Stimulated activated CD8-positive, alpha-beta memory T cell treated with anti-CD3 and anti-CD28 coated beads, Interleukin-2, amount 100 ng/mL, for 48 hours (primary cell): ENCODE measurements at places on chromosomes 5 and 9.
A peak's percentile ranks its signal among the peaks of the same experiment; 100 is the strongest.

DNA sequence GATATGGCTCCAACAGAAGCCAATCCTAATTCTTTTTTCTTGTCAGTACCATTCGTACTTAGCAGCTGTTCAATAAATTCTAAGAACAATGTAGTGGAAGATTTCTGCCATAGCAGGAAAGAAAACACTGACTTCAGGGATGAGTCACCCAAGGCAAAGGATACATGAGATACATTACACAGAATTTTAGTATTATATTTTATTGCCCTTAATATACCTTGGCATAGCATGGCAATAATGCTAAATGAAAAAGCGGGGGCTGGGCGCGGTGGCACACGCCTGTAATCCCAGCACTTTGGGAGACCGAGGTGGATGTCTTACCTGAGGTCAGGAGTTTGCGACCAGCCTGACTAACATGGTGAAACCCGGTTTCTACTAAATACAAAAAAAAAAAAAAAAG lies 619.1 kb upstream of the DAB2 start:
- DNase-seq: no peak

- DNase-seq: no peak
These were observed 250.7 kb downstream of the GABRB2 start for GRCh38 chr5:161295721-161296250.

DNA sequence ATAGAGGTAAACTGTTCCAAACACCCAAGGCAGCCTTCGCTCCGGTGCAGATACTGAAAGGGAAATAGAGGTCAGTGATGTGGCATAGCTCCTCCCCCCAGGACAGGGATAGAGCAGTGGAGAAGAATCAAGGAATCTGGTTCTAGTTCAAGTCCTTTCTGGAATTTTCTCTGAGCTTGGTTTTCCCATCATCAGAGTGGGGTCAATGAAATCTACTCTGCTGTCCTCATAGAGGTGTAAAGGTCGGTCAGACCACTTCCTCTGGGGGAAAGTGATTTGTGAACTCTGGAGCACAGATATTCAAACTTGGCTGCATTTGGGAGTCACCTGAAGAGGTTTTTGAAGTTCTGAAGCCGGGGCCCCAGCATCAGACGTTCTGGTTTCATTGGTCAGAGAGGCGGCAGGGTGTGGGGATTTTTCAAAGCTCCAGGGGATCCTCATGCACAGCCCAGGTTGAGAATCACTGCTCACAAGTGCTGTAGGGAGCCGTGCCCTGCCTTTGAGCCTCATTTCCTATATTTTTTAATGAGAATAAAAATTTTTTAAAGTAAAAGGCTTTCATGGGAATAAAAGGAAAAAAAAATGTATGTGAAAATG lies 105.7 kb upstream of the RAD23B start:
- DNase-seq: no peak

DNA sequence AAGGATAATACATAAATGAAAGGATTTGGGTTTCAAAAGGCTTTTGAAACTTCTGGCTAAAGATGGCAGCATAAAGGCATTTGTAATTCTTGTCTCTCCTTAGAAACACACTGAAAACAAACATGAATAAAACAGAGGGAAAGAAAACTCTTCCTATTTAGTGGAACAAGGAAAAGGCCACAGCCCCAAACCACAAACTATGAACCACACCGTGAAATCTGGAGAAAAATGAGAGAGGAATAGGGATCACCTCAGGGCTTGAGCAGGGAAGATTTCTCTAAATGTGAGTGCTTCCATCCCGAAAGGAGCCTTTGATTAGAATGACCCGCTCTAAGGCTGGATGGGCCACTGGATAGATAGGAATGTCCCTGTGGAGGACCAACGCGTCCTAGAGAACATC lies 119.6 kb downstream of the SEC61B start:
- no peak for DNase-seq

DNA sequence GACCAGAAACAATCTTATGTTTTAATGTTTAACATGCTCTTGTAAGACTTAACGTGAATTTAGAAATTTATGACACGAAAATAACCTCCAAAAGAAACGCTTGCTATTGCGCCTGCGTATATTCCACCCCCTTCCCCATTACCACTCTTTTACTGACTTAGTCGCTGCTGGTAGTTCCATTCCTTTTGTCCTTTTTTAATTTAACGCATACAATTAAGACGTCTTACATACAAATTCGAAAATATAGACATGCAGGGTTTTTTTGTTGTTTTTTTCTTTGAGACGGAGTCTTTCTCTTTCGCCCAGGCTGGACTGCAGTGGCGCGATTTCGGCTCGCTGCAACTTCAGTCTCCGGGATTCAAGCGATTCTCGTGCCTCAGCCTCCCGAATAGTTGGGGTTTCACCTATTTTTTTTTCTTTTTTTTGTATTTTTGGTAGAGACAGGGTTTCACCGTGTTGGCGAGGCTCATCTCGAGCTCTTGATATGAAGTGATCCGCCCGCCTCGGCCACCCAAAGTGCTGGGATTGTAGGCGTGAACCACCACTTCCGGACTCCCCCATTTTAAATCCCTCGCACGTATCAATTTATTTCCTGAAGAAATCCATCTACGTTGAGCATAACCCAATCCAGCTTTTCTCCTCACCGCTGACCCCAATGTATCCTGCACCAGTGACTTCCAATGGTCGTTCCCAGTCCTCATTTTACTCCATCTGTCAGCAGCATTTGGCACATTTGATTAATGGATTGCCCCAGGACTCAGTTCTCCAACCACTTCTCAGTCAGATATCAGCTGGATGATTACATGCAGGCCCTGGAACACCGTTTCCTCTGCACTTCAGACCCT lies 684 bp upstream of the MED7 start:
- DNase-seq: peak; percentile 45

DNA sequence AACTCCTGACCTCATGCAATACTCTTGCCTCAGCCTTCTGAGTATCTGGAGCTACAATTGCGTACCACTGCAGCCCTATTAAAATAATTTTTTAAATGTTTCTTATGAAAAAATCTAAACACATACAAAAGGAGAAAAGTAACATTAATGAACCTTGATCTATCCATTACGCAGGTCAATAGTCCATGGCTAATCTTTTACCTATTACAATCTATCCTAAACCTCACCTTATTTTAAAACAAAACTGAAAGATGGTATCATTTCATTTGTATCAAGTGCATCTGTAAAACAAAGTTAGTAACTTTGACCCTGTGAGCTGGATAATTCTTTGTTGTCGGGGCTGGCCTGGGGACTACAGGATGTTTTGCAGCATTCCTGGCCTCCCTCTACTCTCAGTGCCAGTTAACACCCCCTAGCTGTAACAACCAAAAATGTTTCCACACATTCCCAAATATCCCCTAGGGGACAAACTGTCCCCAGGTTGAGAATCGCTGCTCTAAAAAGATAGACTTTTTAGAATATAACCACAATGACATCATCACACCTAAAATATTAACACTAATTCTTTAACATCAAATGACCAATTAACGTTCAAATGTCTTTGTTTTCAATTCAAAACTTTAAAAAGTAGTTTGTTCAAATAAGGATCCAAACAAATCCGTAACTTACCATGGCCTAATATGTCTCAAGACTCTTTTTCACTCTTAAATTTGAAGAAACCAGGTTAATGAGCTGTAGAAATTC lies 54.8 kb downstream of the RNF38 start:
- DNase-seq: no peak

GRCh38 chr5:112822456-112822855 lies 38.6 kb upstream of the SRP19 start:
- DNase-seq: no peak

GRCh38 chr5:40869384-40869783 lies 28.2 kb downstream of the CARD6 start:
- no peak for DNase-seq

DNA sequence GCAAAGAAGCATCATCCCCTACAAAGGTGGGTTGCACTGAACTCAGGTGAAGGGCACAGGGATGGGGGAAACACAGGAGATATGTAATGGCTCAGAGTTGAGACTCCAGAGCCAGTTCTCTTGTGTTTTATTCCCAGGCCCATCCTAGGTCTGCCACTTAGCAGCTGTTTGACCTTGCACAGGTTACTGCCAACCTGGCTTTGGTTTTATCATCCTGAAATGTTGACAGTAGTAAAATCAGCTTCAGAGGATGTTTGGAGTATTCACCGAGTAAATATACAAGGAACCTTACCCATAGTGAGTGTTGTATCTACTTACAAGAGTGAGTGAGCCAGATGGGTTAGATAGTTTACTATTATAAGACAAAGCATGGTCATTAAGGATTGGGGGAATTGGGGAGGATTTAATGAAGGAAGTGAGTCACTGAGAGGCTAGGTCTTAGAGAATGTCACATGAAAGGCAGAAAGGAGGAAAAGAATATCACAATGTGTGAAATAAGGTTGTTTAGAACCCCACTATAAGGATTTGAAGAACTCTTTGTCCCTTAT lies 141.3 kb downstream of the MAN2A1 start:
- no peak for DNase-seq

DNA sequence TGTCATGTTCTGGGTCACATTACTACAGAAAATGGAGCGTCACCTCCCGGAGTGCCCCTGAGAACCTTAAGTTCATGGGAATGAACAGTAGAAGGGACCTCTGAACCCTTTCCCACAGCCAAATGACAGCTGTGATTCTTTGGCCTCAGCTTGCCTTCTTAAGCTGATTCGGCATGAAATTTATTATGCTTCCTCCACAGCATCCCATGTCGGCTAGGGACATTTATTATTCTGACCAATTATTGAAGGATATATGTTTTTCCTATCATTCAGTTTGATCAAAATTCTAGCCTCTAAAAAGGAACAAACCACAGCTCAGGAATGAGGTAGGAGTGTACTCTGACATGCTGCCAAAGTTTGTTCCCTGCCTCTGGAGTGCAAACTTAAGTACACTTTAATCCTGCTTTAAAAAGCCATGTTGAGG lies 440.6 kb downstream of the CETN3 start:
- DNase-seq: no peak

GRCh38 chr9:125239631-125240597 lies 1.2 kb downstream of the HSPA5 start:
- DNase-seq: no peak

DNA sequence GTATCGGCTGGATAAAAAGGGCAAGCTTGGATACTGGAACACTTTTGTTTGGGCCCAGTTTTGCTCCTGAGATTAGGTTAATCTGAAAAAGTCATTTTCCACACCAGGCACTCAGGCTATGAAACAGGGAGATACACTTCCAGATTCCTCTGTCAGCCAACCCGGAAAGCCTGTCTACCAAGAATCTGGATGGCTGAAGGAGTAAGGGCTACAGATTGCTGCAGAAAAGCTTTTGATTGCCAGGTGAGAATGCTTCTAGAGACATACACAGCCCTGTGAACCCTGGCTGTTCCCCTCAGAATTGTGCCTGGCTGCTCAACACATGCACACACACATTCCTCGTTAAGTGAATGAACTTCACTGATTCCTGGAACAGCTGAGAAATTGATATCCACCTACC lies 114.4 kb downstream of the PSD2 start:
- DNase-seq: no peak

GRCh38 chr9:17330097-17330496 lies 195.3 kb downstream of the CNTLN start:
- no peak for DNase-seq

- no peak for DNase-seq
These were observed 22.6 kb downstream of the BTNL9 start for GRCh38 chr5:181062631-181063030.

DNA sequence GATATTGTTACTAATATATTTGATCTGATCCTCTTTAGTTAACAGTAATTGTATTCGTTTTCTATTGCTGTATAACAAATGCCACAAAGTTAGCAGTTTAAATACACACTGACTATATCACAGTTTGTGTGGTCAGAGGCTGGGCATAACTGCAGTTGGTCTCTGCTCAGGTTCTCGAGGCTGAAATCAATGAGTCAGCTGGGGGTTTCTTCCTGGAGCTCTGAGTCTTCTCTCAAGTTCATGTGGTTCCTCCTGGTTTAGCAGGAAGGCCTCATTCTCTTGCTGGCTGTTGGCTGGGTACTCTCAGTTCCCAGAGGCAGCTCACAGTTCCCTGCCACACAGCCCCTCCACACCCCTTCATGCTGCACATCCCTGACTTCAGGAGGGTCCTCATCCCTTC lies 20.7 kb downstream of the COL23A1 start:
- no peak for DNase-seq

GRCh38 chr5:131532031-131532640 lies 102.9 kb downstream of the RAPGEF6 start:
- DNase-seq: no peak

DNA sequence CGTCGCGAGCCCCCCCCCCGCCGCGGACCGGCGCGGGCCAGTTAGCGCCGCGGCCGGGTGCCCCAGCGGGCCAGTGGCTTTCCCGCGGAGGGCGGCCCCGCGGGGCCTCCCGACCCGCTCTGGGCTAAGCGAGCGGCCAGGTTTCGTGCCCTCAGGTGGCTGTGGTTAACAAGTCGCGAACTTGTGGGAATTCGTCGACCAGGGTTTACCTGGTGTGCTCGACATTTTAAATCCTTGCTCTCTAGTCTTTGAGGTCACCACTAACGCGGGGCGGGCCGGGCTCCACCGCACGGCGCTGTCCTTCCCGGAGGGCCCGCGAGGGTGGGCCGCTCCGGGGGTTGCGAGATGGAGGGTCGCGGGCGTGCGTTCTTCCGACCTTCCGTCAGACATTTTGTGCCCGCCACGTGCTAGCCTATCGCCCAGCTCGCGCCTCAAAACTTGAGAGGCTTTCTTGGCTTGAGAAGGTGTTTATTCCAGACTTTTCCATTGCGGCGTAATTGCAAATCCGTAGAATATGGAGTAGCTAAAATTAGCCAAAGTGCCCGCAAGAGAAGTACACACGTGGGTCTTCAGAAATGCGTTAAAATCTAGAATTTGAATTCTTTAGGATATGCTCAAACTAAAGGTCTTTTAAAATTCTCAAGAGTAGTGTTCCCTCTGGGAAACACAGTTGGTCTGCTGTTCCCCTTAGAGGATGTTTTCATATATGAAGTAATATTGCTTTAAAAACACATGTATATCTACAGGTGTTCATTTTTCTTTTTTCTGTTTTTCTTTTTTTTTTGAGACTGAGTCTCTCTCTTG lies 2.1 kb downstream of the ANP32B start:
- DNase-seq: no peak

DNA sequence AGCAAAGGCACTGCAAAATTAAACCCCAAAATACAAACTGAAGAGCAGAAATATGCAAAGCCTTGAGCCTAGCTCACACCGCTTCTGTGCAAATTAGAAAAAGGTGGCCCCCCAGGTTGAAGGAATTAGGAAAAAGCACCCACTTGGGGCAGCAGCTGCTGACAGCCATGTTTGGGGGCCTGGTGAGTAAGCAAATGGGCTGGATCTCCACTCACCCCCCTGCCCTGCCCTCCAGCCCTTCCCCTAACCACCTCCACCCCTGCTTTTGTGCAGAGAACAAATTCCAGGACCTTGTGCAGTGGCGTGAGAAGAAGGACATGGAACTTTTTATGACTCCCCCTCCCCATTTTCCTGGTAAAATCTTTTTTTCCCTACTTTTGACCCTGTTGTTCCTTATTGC lies 92.0 kb upstream of the DNAH5 start:
- DNase-seq: no peak

DNA sequence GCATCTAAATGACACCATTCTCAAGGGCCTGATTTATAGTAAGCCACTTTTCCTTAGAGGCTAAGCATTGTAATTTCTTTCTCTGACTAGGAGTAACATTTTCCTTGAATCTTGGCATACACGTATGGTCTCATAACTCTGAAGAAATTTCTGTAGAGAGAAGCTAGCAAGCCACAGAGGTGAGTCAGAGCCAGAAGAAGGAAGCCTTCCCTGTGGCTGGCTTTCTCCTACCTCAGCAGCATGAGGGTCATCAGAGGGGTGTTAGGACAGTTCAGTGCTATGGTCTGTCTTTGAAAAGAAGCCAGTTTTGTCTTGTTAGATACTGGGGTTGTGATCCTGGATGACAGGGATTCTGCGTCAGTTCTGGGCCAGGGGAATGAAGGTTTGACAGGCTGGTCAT lies 3.2 kb downstream of the SNX30 start:
- DNase-seq: no peak
